ENCODE measurements at places on chromosomes 11 and 22.

DNA sequence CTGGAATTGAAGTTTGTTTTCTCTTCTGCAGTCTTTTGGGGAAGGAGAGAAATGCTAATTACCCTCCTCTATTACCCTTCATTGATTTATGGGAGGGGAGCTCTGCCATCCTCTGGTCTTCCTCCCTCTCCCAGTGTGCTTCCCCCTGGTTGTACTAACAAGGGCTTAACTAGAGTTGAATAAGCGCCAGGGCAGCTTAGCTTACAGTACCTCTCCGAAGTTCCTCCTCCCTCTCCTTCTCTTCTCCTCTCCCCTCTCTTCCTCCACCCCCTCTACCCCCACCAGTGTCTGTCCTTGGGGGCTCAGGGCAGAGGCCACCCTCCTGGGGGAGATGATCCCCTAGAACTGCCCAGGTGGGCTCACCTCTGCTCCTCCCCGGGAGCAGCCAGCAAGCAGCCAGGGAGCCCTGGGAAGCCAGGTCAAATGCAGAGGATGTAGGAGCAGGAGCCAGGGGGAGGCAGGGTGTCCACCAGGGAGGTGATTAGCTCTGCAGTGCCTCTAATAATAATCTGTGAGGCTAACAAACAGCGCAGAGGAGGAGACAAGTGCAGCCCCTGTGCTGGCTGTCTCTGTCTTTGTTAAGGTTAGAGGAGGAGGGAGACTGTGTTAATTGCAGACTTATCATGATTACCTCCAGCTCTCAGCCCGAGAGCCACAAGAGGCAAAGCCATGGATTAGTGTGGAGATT lies 191.6 kb upstream of the CADM1 start:
- DNase-seq: no peak

DNA sequence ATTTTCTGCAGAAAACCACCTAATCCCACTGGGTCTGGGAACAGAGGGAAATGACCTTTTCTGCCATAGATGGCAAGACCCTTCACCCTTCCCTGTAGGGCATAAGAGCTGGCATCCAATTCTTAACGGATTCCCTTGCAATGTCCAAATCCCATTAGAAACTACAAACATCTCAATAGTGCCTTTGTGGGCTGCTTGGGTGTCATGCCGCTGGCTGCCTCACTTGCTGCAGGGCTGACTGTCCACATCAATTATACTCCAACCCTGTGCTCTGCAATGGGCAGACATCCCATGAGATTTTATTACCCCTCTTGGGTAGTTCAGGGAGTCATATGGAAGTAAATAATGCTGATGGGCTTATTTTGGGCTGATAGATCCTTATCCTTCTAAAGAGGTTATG lies 7.3 kb downstream of the GRAP2 start:
- DNase-seq: no peak

- DNase-seq: no peak
Observed at GRCh38 chr11:43574949-43575912, 105.3 kb upstream of the HSD17B12 start.

DNA sequence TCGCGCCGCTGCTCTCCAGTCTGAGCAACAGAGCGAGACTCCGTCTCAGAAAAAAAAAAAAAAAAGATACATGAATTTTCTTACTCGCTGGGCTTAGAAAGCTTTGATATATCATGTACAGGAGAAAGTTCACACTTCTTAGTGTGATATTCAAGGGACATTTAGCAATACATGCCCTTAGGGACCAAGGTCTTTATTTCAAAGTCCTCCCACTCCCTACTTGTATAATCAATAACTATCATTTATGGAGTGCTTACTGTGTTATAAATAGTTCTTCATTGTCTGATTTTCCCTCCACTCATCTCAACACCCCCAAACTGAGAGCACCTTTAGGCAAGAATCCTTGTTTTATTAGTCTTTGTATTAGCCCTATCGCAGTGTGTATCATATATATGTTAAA lies 103.3 kb downstream of the UVRAG start:
- DNase-seq: no peak

- DNase-seq: no peak
Observed at GRCh38 chr11:111167666-111168065, 77.9 kb upstream of the POU2AF2 start.

DNA sequence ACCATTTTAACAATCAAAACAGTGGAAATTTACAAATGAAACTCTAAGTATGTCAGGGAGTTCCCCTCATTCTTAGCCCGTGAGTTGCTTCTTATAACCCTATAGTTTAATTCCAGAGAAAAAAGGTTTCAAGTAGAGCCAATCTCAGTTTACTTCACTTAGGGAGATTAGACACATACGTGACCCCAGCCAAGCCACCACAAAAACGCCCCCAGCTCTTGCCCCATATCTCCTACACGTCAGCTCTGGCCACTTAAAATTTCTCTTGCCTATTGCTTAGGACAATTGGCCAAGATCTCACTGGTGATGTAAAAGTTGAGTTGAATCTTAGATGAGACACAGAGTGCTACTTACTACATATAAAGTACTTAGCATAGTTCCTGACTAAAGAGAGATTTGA lies 166.4 kb downstream of the ETS1 start:
- no peak for DNase-seq

- no peak for DNase-seq
Observed at GRCh38 chr11:119774172-119774763, 45.3 kb upstream of the NECTIN1 start.

DNA sequence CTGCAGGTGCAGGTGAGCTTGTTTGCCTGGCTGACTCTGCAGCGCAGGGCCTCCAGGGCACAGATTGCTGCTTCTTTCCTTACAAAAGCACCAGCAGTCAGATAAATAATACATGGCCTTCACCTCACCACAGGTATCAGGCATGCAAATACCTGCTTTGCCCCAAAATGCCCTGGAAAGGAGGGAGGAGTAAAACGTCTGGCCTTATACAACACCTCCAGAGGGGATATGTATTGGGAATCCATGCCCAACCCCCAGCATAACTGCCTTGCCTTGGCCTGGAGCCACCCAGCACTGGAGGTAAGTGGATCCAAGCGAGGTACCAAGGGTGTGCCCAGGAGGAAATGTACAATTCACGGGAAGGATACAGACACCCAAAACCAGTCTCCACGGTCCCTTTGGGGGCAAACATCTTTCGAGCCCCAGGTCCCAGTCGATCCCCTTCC lies 860 bp downstream of the TMEM184B start:
- peak; percentile 68 for DNase-seq

DNA sequence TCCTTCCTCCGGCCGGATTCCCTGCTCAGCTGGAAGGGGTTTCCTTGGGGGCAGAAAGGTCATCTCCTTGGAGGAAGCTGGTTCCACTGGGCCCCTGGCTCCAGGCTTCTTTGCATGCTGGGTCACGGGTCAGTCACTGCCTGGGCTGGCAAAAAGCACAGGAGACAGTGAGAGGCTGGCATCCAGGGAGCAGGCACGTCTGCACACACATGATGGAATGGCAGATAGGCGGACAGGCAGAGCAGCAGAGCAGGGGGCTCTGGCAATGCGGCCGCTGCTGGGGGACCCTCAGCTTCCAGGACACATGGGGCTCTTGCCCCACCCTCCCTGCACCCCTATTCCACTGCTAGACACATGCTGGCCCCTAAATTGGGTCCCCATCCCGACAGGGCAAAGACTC lies 40.4 kb downstream of the C11orf58 start:
- no peak for DNase-seq

DNA sequence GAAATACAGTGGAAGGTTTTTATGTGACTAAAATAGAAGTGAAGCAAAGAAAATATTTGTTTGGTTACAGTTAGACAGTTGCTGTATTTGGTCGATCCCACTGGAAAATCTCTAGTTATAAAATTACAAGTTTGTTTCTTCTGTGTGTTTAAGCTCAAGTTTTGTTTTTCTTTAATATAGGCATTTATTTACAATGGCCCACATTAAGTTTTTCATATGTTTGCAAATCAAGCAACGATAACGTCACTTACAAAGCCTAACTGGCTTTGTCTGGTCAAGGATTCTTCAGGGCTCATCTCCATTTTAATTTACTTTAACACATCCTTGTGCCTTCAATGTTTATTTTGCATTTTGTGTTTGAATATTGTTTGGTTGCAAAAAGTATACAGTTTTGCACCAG lies 270.6 kb downstream of the LUZP2 start:
- no peak for DNase-seq

- DNase-seq: no peak
Observed at GRCh38 chr11:44661311-44661717, 65.4 kb upstream of the TSPAN18 start.

- no peak for DNase-seq
Observed at GRCh38 chr11:3153291-3153861, 11.7 kb downstream of the OSBPL5 start.

DNA sequence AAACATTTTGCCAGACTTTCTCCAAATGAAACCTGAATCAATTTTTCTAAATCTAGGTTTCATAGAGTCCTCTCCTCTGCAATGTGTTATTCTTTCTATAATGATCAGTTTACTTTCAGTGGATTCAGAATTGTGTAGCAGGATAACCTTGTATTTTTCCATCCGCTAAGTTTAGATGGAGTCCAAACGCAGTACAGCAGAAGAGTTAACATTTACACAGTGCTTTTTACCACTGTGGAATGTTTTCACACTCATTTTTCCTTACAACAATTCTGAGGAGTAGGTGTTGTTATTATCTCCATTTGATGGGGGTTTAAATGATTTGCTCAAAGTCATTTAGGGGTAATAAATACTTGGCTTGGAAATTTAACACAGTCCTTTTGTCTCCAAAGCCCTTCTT lies 9.6 kb downstream of the RAG1 start:
- DNase-seq: no peak

GRCh38 chr11:71372693-71373657 lies 75.2 kb downstream of the DHCR7 start:
- no peak for DNase-seq

DNA sequence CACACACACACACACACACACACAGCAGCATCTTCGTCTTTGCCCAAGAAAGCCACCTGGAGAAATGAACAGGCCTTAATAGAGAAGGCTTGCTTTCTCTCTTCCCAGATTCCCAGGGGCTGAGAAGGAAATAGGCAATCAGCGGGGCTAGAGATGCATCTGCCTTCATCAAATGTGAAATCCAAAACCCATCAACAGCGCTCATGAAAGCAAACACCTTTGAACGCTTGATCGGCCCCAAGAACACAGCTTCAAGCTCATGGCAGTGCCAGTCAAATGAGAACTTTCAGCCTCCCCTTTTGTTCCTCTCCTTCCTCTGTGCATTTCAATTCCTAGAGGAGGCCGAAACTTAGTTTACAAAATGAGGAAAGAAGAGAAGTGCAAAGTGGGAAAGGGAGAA lies 122.7 kb downstream of the EFCAB6 start:
- DNase-seq: no peak

- DNase-seq: no peak
Observed at GRCh38 chr22:20792966-20793728, 19.2 kb downstream of the SERPIND1 start.

DNA sequence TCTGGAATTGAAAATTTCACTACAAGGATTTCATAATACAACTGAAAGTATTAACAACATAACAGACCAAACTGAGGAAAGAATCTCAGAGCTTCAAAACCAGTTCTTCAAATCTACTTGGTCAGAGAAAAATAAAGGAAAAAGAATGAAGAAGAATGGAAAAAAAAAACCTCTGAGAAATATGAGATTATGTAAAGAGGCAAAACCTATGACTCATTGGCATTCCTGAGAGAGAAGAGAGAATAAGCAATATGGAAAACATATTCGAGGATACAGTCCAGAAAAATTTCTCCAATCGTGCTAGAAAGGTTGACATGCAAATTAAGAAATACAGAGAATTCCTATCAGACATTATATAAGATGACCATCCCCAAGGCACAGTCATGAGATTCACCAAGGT lies 23.4 kb upstream of the GPR83 start:
- no peak for DNase-seq

DNA sequence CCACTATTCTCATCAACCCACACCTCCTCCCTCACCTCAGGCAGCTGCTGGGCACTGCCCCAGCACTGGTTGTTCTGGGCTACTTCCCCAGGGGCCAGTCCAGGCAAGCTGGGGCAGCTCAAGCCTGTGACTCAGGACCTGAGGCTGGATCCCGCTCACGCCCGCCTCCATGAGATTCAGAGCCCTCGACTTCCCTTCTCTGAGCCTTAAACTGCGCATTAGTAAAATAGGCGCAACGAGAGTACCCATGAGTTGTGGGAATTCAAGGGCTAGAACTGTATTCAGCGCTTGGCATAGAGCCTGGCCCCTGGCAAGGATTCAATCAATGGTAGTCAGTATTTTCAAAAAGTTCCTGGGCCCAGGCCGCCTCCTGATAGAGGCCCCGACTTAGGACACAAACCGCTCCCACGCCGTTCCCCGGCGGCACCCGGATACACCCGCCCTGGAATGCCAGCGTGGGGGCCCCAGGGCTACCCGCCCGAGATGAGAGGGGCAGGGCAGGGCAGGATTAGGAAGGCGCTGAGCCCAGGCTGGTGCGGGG lies 723 bp upstream of the CD82 start:
- DNase-seq: peak; percentile 83

DNA sequence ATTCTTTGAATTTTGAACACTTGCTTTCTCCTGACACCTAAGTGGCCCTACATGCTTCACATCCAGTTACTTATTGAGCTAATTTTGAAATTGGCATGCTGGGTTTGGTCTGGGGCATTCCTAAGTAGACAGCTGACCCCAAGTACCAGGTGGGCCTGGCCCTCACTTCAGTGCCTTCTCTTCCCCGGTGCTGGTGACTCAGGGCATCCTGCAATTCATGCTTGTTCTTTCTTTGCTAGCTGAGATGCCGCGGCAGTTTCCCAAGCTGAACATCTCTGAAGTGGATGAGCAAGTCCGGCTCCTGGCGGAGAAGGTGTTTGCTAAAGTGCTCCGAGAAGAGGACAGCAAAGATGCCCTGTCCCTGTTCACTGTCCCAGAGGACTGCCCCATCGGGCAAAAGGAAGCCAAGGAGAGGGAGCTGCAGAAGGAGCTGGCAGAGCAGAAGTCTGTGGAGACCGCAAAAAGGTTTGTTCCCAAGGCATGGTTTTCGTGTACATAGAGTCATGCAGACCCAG lies 6.3 kb downstream of the AMPD3 start:
- DNase-seq: no peak

- peak; percentile 51 for DNase-seq
Observed at GRCh38 chr11:66727282-66728037, 1.6 kb downstream of the SPTBN2 start.

DNA sequence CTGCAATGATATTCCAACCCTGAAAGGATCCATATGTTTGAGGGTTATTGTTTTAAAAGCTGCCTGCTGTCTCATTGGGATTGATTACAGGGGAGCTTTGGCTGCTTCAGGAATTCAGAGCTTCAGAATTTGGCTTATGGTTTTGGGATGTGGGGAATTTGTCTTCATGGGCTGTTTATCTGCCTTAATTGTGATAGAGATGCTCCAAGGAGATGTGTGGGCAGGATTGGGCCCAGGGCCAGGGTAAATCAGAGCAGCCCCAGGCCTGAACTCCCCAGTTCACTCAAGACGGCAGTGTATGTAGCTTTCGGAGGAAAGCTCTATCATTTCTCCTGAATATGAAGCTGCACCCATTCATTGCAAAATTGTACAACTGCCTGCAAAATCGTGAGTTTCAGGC lies 88.5 kb downstream of the ALX4 start:
- no peak for DNase-seq

All from breast epithelium (tissue), 4 donors.